ENCODE measurements at places on chromosomes 2 and 18. TPM values are rescaled to one million over a fixed set of nuclear protein-coding genes. Genes with fewer than 3 reads are reported as not detected.
A peak's percentile ranks its signal among the peaks of the same experiment; 100 is the strongest.

SIX3 gene
- polyA plus RNA-seq = not detected

DNA sequence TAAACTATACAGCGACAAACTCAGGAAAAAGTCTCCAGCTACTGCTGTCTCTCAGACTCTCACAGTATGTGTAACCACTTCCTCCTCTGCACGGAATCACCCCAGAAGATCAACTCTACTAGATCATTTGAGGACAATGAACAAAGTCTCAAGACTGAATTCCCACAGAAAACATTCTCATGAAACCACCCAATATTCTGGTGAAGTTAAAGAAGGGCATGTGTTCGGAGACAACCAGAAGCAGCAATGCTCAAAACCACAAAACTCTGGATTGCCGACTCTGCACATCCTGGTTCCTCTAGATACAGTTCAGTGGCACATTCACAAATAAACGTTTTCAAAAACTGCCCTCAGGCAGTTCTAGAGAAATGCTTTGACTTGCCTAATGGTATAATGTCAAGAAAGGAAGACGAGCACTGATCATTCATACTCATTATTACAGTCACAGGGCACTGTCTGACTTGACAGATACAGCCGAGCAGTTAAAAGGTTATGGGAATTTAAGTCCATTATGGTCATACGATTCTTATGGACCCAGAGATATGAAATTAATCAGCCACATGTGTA lies 91.9 kb upstream of the STK17B start:
- DNase-seq = peak; percentile 59

SPDYA gene
- polyA plus RNA-seq = 0.15 TPM

DNA sequence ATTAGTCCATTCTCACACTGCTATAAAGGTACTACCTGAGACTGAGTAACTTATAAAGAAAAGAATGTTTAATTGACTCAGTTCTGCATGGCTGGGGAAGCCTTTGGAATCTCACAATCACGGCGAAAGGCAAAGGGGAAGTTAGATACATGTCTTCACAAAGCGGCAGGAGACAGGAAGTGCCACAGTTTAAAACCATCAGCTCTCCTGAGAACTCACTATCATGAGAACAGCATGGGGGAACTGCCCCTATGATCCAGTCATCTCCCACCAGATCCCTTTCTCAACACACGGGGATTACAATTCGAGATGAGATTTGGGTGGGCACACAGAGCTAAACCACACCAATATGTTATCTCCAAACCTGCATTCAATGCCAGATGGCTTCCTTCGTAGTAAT lies 716.1 kb downstream of the DCC start:
- DNase-seq = no peak

DNA sequence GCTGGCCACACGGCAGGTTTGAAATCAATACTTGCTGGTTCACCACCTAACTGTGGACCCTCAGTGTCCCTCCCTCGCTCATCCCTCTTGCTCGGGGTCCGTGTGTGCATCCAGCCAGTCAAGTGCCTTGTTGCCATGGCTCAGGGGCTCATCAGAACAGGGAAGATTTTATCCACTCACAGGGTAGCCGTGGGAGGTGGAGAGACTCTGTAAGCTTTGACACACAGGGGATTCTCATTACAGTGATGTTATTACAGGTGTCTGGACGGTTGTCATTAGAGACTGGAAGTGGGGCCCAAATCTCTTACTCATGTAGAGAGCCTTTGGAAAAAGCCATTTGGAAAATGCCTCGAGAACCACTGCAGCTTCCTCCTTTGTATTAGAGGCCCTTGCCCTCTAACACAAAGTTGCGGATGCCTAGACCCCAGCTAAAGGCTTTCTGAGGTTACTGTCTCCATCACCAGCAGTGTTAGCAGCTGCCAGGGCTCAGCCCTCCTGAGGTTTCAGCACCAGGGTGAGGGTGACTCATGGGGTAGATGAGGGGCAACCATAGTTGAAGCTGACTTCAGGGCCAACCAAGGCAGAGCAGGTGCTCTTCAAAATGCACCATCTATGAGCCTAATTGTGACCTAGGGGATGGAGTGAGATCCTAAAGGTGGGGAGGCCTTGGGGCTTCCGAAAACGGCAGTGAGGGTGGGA lies 195.6 kb downstream of the CLIP4 start:
- DNase-seq = no peak

IL1F10 gene
- not detected for polyA plus RNA-seq

CFAP210 gene
- polyA plus RNA-seq = not detected

- no peak for DNase-seq
Measured at GRCh38 chr18:42620657-42621056, 494.8 kb downstream of the RIT2 start.

DNA sequence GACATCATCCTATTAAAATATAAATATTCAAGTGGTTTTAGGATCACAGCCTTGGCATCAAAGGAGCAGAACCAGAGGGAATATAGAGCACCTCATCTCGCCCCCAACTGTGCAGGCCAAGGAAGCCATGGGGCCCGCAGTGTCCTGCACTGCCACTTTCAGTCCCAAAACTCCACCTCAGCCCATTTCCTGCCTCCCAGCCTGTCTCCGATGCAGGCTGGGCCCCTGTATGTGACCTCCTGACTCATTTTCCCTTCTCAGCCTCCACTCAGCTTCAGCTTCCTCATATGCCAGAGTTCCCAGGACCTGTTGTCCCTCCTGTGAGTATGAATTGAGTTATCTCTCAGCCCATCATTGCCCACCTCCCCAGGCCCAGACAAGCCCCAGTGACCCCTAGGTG lies 72.9 kb upstream of the GLI2 start:
- DNase-seq = no peak

GRCh38 chr2:182300608-182301007 lies 126.2 kb downstream of the PDE1A start:
- no peak for DNase-seq

TSPYL6 gene
- polyA plus RNA-seq = not detected

DNA sequence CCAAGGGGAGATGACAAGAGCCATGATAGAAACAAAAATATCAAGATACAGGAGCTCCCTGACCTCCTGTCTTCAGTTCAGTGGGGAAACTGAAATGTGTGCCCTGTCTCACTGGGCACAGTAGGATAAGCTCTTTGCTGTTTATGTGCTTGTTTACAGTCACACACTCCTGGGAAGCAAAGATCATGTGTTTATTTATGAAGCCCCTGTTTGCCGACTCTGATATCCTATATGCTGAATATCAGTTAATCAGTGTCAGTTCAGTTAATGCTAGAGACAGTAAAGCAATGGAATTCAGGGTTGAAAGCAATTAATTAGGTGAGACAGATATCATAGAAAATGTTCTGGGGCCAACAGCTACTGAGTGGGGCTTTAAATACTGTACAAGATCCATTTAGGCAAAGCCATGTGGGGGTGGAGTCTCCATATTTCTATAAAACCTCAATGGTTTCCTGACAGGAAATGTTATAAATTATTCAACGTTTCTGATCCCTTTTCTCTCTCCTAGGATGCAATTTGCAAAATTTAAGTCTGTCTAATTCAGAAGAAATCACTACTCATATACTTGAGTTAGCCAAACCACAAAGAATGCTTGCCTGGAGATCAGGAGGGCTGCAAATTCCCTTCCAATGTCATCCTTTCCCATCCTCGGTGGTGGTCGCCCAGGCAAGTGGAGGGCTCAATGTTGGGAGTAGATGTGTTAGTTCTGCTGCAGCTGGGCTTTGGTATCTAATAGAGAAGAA lies 551.3 kb downstream of the CMPK2 start:
- no peak for DNase-seq

C2orf80 gene
- not detected for polyA plus RNA-seq

SERPINE2 gene
- not detected for polyA plus RNA-seq

LGALSL gene
- polyA plus RNA-seq = 0.22 TPM

EVA1A gene
- not detected for polyA plus RNA-seq

DNA sequence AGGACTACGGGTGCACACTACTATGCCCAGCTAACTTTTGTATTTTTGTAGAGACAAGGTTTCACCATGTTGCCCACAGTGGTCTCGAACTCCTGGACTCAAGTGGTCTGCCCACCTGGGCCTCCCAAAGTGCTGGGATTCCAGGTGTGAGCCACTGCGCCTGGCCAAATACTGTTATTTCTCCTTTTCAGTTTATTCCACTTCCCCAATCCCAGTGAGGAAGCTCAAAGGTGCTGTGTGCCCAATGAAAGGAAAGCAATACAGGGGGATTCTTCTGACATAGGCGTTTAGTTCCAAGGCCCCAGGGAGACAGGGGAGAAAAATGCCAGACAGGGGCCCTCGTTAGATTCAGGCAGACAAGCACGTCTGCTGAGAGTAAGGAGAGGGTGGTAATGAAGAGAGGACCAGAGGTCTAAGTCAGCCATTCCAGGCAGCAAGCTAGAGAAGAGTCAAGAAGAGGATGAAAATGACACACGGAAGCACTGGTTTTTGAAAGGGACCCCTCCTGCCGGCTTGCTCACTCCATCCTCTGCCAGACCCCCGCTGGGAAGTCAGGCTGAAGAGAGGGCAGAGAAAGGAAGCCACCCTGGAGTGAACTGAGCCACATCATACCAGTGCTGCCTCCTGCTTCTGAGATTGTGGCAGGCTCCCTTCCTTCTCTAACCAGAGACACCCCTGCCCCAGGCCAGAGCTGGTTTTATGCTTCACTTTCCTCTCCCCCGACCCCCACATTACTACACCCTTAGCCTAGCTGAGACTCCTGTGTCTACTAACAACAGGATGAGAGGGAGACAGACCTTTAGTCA lies 6.7 kb downstream of the INO80C start:
- DNase-seq = no peak

GRCh38 chr2:101463911-101464641 lies 10.8 kb downstream of the RFX8 start:
- DNase-seq = peak; percentile 98

GRCh38 chr2:222671259-222672067 lies at the start of gene MOGAT1:
Gene MOGAT1, plus strand, starts transcription at chr2:222671658. Its CDS starts 128 bp downstream, at chr2:222671786.
- DNase-seq = peak; percentile 30

TTR gene
- polyA plus RNA-seq = not detected

DNA sequence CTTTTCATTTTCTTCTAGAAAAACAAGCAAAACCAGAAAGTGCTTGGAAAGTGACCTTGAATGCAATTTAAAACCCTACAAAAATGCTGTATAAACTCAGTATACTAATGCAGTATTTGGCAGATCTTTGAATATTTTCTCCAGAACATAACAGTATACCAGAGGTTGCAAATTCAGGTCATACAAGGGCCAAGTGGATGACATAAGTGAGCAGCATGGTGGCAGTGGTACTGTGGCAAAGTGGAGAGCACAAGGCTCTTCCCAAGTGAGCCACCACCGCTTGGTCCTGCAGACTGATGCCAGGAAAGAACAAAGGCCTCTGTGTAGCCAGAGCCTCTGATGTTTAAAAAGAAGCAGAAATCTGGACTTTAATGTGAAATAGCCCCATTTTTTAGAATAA lies 33.1 kb downstream of the METTL4 start:
- DNase-seq = no peak

ACMSD gene
- not detected for polyA plus RNA-seq

DNA sequence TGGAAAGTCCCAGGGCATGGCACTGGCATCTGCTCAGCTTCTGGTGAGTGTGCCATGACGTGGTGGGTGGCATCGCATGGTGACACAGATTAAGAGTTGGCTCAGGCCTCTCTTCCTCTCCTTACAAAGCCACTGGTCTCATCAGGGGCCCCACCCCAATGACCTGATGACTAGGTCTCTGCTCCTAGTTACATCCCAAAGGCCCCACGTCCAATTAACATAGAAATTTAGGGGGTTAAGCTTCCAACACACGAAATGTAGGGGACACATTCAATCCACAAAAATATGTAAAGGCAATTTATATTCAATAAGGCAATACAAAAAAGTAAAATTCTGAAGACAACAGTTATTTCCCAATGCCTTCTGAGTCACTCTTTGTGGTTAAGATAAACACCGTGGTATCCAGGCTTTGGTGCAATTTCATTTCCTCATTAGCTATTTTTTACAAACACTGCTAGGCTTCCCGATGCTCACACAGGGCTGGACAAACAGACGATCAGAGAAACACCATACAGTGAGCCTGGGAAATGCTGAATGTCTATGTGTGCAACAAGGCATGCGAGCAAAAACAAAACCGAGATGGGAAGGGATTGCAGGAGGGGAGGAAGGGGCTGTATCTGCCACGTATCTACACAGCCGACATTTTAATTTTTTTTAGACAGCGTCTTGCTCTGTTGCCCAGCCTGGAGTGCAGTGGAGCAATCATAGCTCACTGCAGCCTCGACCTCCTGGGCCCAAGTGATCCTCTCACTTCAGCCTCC lies 67.2 kb downstream of the MBP start:
- peak; percentile 99 for DNase-seq

GRCh38 chr2:118301248-118301647 lies 213.0 kb downstream of the INSIG2 start:
- no peak for DNase-seq

POTEC gene
- not detected for polyA plus RNA-seq

- no peak for DNase-seq
Measured at GRCh38 chr2:95292623-95293260, 4.4 kb upstream of the KCNIP3 start.

RGPD4 gene
- not detected for polyA plus RNA-seq

DNA sequence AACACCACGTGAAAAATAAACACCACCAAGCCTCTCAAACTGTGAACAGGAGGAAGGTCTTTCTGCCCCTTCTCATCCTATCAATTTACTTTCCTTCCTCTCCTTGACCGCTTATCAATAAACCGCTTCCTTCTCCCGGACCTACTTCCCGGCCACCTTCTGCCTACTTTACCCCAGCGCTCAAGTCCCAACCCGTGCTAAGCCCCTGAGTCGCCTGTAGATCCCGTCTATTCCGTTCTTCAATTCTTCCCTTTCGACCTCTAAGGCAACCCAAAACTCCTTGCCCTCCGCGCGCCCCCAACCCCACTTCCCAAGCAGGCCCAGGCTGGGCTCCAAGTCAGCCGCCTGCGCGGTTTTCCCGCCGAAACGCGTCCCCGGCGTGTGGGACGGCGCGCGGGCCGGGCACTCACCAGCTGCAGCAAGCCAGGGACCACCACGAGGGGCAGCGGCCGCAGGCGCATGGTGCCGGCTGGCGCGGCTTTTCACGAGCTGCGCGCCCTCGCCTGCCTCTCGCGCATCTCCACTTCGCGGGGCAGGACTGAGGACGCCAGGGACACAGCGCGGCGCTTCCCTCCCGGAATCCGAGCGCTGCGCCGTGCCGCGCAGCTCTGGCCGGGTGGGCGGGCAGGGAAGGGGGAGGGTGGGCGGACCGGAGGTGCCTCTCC lies at the start of gene NXPH2:
TSS of gene NXPH2 (minus strand) at position 610 of the 665 bp plus-strand sequence. CDS start at position 461, 149 bp downstream.
- DNase-seq = no peak

MDH1 gene
- polyA plus RNA-seq = 218 TPM

RETSAT gene
- polyA plus RNA-seq = 15.0 TPM

- DNase-seq = no peak
Measured at GRCh38 chr2:238240757-238241711, 1.2 kb upstream of the HES6 start.

DNA sequence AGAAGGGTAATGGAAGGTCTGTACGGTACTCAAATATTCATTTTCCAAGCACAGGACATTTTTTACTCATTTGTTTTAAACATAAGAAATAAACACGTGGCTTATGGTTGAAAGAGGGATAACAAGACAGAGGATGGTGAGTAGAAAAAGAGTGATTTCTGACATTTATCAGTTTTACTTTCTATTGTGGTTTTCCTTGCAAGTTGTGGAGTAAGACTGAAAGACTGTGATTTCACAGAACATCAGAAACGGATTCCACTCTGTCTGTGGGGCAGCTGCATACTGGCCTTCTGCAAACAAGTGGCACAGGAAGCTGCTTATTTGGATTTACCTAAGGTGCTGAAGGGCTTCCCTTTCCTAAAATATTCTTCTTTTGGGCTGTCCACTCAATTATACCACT lies 122.2 kb upstream of the ITGB6 start:
- DNase-seq = no peak

All from CD14-positive monocyte (primary cell).